ENCODE measurements at places on chromosomes 12 and 14.

DNA sequence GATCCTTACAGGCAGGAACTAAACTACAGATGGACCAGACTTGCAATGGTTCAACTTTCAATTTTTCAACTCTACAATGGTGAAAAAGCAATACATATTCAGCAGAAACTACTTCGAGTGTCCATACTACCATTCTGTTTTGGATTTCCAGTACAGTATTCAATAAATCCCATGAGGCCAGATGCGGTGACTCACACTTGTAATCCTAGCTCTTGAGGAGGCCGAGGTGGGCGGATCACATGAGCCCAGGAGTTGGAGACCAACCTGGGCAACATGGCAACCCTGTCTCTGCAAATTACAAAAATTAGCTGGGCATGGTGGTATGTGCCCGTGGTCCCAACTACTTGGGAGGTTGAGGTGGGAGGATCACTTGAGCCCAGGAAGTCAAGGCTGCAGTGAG, 336.1 kb downstream of the MED13L start:
- DNase-seq: no peak

GRCh38 chr14:23605931-23606585, 27.5 kb upstream of the JPH4 start:
- no peak for DNase-seq

- no peak for DNase-seq
These were observed 185.2 kb downstream of the ACSS3 start for GRCh38 chr12:81263072-81263471.

- no peak for DNase-seq
These were observed 445 bp downstream of the CERS5 start for GRCh38 chr12:50166799-50167048.

DNA sequence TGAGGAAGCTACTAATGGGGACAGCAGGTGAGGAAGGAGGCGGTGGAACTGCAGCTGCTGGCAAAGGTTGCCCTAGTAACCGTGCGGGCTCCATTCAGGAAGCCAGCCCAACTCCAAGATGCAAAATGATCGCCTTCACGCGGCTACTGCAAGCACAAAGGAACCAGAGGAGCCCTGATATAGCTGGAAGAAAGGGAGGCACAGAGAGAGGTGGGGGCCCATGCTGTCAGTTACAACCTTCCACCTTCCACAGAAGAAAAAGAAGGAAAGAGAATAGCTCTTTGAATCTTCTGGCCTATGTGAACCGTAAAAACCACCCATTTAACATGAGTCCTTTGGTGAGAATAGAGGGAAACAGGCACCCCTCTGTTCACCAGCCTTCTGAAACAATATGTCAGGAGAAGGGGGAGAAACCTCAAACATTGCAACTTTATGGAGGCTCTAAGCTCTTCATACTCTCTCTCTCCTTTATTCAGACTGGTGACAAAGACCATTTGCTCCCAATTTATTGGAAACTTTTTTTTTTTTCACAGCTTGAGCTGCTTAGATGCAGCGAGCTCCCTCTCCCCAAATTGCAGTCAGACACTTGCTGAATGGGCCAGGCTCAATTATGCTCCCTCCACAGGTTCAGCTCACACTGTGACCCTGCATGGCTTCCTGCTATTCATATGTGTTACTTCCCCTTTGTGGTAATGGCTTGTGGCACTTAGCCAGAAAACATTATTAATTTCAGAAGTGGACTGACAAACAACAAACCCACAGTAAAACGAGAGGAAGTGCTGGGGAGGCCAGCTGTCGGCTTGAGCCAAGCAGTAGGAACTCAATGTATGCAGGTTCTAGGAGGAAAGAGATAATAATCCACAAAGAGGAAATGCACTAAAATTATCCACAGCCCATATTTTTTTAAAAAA, 6.2 kb downstream of the DUSP6 start:
- peak; percentile 96 for DNase-seq

GRCh38 chr12:55188573-55188972, 32.3 kb upstream of the OR10A7 start:
- no peak for DNase-seq

DNA sequence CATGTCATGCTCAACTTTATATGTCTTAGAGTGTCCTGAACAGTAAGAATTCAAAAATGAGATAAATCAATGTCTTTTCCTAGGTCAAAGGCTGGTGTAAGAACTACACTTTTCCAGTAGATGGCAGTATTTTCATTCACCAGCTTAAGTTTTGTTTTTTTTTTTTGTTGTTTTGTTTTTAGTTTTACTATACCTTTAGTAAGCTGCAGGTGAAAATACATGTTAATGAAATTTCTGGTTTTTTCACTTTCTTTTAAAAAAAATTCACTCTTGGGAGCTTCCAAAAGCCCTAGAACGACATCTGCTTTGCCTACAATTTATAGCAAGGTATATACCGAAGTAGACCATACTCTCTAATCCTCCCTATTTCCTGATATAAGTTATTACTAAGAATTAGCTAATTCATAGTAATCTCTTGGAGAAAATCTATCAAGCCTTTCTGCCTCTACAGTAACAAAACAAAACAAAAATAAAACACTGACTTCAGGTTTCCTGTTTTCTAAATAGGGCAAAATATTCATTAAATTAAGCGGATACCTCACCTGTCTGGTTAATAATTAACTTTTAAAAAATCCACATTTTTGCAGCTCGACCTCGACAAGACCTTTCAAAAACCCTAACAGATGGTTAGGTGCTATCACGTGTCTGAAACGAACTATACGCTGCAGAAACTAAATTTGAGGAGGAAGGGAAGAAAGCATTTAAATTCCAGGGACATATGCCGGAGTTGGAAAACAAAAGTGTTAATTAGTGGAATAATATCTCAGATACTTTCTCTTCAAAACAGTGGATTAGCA, 2.7 kb upstream of the SAMD4A start:
- DNase-seq: peak; percentile 53
